ENCODE measurements at places on chromosomes 2 and 18.

DNA sequence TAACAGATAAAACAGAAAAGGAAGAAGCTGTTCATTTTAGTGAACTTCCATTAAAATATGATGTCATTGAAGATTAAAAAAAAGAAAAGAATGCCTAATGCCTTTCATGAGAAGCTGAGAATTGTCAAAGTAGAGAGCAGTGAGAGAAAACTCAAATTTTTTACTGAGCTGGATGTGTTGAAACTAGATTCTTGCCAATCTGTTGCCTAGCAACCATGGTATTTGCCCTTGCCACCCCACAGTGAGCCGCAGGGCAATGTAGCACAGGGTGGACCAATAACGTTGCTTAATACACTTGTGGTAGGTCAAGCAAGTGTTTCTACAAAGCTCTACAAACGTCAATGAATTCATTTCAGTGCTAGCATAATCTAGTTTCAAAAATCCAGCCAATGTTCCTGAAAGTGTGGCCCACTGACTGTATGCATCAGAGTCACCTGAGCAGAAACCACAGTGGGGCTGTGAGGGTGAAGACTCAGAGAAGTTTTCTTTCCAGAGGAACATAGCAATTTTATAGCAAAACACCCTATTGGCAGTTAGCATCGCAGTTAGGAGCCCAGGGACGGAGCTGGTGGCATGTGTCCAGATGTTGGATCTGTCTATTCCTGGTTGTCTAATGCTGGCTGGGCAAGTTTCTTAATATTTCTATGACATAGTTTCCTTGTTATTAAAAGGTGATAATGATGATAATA, 132.2 kb downstream of the DOCK10 start:
- DNase-seq = no peak

DNA sequence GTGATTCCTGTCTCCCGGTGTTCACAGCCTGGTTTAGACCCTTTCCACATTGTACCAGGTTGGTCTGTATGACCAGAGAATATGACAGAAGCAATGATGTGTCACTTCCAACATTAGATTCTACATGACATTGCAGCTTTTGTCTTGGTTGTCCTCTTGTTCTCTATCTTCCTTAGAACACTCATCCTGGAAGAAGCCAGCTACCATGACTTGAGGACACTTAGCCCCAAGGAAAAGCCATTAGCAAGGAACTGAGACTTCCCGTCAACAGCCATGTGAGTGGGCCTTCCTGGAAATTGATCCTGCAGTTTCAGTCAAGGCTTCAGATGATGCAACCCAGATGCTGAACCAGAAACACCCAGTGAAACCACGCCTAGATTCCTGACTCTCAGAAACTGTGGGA, 143.3 kb downstream of the MREG start:
- peak; percentile 9 for DNase-seq

DNA sequence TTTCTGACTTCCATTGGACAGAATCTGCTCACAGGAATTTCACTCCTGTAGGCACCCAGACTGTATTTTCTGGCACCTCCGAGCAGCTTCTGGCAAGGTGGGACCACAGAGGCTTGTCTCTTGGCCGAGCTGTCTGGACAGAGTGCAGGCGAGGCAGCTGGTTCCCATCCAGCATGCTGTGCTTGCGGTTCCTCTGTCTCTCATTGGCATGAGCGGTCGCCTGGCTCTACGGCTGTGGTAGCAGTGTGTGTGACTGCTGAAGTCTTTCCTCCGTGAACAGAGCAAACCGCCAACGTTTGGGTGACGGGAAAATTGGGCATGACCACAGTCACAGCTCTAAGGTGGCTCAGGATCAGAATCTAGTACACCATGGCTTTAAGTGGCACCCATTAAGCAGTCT, 411.7 kb upstream of the NETO1 start:
- DNase-seq = no peak

- DNase-seq = no peak
Measured at GRCh38 chr2:157149270-157149669, 108.2 kb upstream of the GALNT5 start.

DNA sequence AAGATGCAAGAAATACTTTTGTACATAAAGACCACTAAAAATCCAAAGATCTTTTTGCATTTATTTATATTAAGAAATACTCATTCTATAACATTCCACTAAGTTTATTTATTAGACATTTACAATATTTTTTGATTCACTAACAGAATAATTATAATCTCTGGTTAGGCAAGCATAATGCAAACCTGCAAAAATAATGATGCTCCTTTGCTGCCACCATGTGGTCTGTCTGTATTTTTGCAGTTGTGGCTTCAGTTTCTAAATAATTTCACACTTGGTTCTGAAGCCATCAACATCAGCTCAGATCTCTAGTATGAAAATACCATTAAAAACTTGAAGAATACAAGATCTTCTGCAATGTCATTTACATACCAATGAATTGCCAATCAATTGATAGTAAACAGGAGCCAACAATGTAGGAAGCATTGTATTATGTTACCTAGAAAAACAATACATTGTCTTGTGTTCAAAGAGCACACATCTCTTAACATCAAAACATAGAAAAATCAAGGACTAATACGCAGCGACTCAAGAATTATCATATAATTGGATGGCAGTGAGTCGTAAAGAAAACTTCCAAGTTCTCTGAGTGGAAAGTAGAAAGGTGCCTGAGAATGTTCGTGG, 28.8 kb upstream of the WDR75 start:
- DNase-seq = peak; percentile 26

GRCh38 chr2:12008425-12009061, 262.1 kb downstream of the LPIN1 start:
- DNase-seq = no peak

DNA sequence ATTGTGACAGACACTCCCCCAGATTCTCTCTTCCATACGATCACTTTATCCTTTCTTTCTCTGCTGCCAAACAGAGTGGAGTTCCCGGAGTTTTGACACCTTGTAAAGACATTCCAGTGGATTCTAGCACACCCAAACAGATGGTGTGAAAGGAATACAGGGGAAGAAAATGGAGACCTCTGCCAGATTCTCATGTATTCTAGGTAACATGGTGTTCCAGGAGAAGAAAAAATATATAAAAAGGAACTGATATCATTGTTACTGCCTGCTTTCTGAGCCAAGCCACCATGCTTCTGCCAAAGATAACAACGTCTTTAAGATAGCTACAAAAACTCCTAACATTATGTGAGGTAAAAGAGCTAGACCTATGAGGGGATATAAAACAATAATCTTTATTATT, 136.5 kb downstream of the TXNL1 start:
- DNase-seq = no peak

DNA sequence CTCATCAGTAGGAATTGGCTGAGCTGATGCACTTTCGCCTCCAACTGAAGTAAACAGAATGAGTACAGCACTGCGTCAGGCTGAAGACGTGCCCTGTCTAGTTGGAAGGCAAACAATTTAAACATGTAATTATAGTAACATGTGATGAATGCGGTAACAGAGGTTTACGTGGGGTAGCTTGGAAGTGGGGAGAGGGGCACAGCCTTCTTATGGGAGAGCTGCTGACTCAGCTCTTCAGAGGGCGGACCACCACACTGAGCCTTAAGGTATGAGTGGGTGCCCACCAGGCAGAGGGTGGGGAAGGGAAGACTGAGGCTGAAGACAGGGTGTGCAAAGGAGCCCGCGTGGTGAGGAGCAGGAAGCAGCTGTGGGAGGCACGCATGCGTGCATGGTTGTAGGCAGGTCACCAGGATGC, 6.2 kb upstream of the EHD3 start:
- DNase-seq = no peak

- DNase-seq = no peak
Measured at GRCh38 chr18:67417864-67418523, 98.5 kb downstream of the DSEL start.

DNA sequence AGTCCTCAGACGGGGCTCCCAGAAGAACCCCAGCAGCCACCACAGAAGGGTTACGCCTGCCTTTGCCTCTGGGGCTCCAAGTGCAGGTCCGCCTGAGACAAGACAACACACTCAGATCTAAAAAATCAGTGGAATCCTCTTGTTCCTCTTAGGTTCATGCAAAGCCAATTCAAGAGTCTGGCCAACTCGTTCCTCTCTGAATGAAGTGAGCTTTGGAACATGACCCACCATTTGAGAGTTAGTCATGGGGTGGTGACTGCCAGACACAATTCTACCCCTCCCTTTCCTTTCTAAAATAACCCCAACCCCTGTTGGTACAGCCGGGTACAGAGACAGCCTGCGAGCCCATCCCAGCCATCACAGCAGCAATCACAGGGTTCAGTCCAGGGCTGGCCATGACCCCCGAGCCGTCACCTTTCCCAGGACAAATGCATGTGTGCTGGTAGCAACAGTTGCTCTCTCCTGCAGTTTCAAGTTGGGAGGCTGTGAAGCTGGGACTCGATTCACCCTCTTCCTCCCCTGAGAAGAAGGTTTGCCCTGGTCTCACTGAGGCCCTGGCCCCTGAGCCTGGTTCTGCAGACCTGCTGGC, 183.1 kb upstream of the SH3BP4 start:
- DNase-seq = no peak

- DNase-seq = no peak
Measured at GRCh38 chr2:45912109-45912508, 260.6 kb downstream of the PRKCE start.

DNA sequence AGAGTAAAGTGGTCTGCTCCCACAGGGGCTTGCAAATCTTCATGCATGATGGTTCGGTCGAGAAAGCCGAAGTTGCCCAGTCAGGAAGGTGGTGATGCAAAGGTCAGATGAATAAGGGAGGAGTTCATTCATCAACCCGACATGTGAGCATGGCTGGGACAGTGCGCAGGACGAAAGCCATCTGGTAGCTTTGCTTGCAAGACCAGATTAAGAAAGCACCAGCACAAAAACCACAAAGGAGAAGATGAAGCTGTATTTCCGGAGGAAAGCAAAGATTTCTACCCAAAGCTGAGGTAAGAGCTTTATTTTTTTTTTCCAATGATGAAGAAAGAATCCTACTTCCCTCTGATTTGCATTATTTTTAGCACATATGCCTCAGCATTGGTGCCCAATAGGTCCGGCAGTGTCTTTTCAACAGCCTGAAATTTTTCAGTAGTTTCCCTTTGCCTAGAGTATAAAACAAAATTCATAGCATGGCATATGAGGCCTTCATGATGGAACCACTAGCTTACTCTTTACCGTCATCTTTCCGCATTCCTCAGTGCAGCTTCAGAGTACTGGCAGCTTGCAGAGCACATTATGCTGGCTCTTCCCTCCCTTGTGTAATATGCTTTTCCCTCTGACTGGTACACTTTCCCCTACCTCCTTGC, 112.0 kb upstream of the THOC1 start:
- no peak for DNase-seq
